ENCODE measurements at places on chromosomes 3 and 15. TPM values are rescaled to one million over a fixed set of nuclear protein-coding genes. Genes with fewer than 3 reads are reported as not detected.

GRCh38 chr3:116905794-116906193 is 196.2 kb downstream of the TUSC7 start:
- H3K27ac ChIP-seq: no peak overlapping the region
- H3K4me3 ChIP-seq: no peak overlapping the region
- H3K36me3 ChIP-seq: no peaks in the 10 kb centered on the region
- no peaks in the 10 kb centered on the region for H3K4me1 ChIP-seq
- DNase-seq: no peak
- H3K27me3 ChIP-seq: no peaks in the 10 kb centered on the region

DNA sequence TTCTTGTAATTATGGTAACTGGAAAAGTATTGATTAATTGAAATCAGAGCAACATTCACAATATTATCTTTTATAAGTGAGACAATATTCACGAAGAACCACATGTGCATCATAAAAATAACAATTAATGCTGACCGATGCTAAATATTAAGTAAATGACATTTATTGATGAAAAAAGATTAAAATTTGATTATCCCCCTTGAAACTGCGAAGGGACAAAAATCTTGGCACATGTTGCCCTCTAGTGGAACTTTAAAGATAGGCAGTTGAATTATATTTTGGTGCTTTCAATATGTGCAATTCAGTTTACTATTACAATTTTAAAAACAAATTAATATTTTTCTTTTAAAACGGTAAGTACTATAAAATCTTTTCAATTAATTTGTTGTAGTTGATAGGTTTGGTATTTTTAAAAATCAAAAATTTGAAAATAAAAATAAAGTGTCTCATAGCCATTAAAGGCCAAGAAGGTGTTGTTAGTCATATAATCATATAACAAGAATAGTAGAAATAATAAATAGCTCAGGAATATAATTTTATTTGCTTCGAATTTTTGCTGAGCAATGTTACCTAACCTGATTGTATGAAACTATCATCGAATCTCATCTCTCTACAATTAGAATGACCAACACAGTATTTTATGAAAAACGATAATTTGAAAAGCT is 270.2 kb downstream of the ROBO1 start:
- no peak for DNase-seq
- H3K4me1 ChIP-seq: no peaks in the 10 kb centered on the region
- no peak overlapping the region for H3K4me3 ChIP-seq
- no peak overlapping the region for H3K27ac ChIP-seq
- no peaks in the 10 kb centered on the region for H3K36me3 ChIP-seq

- no peak overlapping the region for H3K4me3 ChIP-seq
- no peak for DNase-seq
- no peak overlapping the region for H3K27ac ChIP-seq
- no peaks in the 10 kb centered on the region for H3K36me3 ChIP-seq
Measured at GRCh38 chr3:45777111-45777745, 19.1 kb downstream of the SLC6A20 start.

DNA sequence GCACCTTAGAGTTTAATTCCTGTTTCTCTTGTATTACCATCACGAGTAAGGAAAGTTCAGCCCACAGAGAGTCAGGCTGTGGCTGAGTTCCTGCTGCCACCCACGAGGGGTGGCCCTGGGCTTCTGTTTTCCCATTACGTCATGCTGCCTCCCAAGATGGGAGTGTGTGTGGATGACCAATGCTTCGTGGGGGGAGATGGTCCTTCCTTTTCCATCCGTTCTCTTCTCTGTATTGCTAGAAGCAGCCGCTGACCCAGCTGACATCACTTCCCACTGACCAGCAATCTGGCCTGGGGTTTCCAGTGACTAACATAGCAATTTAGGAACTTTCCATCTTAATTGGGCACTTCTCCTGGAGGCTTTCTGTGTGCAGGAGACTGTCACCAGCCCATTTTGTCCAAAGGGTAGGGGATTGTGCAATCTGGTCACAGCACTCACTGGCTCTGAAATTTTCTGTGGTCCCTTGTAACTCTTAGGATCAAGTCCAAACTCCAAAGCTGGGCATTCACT is 9.3 kb downstream of the IRAK2 start:
- no peak for DNase-seq
- no peak overlapping the region for H3K4me3 ChIP-seq
- no peaks in the 10 kb centered on the region for H3K36me3 ChIP-seq

- no peak for DNase-seq
- H3K27ac ChIP-seq: no peak overlapping the region
Measured at GRCh38 chr15:69666921-69667811, 214.5 kb downstream of the RPLP1 start.

DNA sequence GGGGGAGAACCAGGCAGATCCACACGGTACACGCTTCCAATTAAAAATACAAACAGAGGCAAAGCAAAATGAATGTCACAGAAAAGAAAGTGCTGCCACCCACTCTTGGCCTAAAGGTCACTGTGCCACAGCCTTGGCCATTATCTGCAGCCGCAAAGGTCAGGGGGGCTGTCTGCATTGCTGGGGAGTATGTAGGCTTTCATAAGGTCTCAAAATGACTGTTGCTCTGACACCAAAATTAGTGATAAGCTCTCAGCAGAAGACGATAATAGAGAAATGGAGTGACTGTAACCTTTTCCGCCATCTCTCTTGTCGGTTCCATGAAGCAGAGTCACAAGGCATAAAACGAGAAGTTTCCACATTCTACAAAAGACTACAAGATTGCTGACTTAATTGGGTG is 374.2 kb upstream of the ICE2 start:
- H3K36me3 ChIP-seq: no peaks in the 10 kb centered on the region
- H3K4me1 ChIP-seq: no peaks in the 10 kb centered on the region
- peaks cover 2% of the 10 kb centered on the region for H3K27me3 ChIP-seq
- DNase-seq: no peak
- no peak overlapping the region for H3K4me3 ChIP-seq
- H3K27ac ChIP-seq: no peak overlapping the region

- no peaks in the 10 kb centered on the region for H3K36me3 ChIP-seq
- H3K4me3 ChIP-seq: no peak overlapping the region
Measured at GRCh38 chr3:189360291-189360690, 188.5 kb downstream of the TPRG1 start.

DNA sequence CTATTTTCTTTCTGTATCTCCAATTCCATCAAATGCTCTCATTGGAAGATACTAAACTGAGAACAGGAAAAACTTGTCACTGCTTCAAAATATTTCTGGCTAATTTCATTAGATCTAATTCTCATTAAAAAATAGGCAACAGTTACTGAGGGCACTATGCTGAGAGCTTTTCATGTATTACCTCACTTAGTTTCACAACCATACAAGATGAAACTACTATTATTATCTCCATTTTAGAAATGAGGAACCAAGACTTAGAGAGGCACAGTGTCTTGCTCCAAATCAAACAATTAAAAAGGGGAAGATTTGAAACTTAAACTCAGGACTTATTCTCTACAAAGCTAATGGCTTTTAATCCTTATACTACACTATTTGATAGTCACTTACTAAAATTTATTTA is 7.2 kb upstream of the OTOL1 start:
- H3K36me3 ChIP-seq: no peaks in the 10 kb centered on the region
- H3K27me3 ChIP-seq: peaks cover 9% of the 10 kb centered on the region
- no peaks in the 10 kb centered on the region for H3K4me1 ChIP-seq

- no peak overlapping the region for H3K27ac ChIP-seq
- peak; percentile 54 for DNase-seq
- no peaks in the 10 kb centered on the region for H3K27me3 ChIP-seq
Measured at GRCh38 chr3:167684388-167684993, 30.7 kb upstream of the WDR49 start.

DNA sequence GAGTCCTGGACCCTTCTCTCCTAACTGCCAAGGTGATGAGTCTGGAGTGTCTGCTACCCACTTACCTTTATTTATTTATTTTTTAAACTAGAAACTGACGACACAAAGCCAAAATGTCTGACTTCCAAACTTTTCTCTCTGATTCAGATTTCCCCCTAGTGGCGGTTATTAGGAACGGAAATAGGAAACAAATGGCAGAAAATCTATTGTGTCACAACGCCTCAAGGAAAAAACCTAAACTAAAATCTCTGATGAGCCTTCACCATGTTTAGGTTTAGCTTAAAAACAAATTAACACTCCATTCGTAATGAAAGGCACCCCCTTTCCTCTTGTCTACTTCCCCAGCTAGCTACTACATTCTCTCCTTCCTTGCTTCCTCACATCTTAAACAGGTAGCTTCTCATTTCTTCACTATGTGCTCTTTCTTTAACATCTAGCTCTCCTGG is 94.0 kb upstream of the MEX3B start:
- H3K36me3 ChIP-seq: no peaks in the 10 kb centered on the region
- no peak overlapping the region for H3K27ac ChIP-seq
- no peak overlapping the region for H3K4me3 ChIP-seq
- H3K27me3 ChIP-seq: no peaks in the 10 kb centered on the region
- no peaks in the 10 kb centered on the region for H3K4me1 ChIP-seq

- no peak for DNase-seq
- no peaks in the 10 kb centered on the region for H3K36me3 ChIP-seq
- no peak overlapping the region for H3K4me3 ChIP-seq
- no peak overlapping the region for H3K27ac ChIP-seq
- peaks cover 5% of the 10 kb centered on the region for H3K27me3 ChIP-seq
Measured at GRCh38 chr3:10577486-10577885, 72.1 kb upstream of the ATP2B2 start.

DNA sequence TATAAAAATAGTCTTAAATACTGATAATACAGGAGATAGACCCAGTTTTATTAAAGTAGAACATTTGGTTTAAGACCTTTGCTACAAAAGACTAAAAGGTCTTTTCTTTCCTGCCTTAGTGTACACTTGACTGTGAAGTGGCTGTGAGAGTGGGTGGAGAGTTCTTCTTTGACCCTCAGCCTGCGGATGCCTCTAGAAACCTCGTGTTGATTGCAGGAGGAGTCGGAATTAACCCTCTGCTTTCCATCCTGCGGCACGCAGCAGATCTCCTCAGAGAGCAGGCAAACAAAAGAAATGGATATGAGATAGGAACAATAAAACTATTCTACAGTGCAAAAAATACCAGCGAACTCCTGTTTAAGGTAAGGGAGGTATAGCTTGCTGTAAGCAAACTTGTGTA is 36.5 kb downstream of the OXNAD1 start:
- no peak overlapping the region for H3K27ac ChIP-seq
- DNase-seq: no peak
- H3K4me1 ChIP-seq: no peaks in the 10 kb centered on the region
- H3K4me3 ChIP-seq: no peak overlapping the region

- no peaks in the 10 kb centered on the region for H3K36me3 ChIP-seq
- no peak overlapping the region for H3K27ac ChIP-seq
- no peak overlapping the region for H3K4me3 ChIP-seq
- no peaks in the 10 kb centered on the region for H3K27me3 ChIP-seq
Measured at GRCh38 chr3:101011136-101011535, 17.9 kb upstream of the ABI3BP start.

GRCh38 chr3:133466531-133467386 is 66.9 kb downstream of the BFSP2 start:
- peak overlapping the region; percentile 100 for H3K27ac ChIP-seq
- DNase-seq: no peak
- H3K36me3 ChIP-seq: no peaks in the 10 kb centered on the region
- no peaks in the 10 kb centered on the region for H3K27me3 ChIP-seq

DNA sequence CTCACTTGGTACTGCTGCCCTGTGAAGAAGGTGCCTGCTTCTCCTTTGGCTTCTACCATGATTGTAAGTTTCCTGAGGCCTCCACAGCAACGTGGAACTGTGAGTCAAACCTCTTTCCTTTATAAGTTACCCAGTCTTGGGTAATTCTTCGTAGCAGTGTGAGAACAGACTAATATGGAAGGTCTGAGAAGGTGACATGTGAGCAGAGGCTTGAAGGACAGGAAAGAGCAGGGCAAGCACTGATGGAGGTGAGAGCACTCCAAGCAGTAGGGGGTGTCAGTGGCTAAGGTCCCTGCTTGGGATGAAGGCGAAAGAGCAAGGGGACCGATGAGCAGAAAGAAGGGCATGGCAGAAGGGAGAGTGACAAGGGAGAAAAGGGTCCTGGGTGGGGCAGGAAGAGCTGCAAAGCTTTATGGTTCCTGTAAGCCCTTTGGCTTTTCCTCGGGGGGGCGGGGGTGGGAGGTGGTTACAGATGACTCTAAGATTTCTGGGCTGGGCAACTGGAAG is 3.5 kb downstream of the EIF4E3 start:
- DNase-seq: no peak
- H3K36me3 ChIP-seq: no peaks in the 10 kb centered on the region
- no peak overlapping the region for H3K27ac ChIP-seq
- no peak overlapping the region for H3K4me3 ChIP-seq
- peaks cover 17% of the 10 kb centered on the region for H3K27me3 ChIP-seq
- H3K4me1 ChIP-seq: no peaks in the 10 kb centered on the region

DNA sequence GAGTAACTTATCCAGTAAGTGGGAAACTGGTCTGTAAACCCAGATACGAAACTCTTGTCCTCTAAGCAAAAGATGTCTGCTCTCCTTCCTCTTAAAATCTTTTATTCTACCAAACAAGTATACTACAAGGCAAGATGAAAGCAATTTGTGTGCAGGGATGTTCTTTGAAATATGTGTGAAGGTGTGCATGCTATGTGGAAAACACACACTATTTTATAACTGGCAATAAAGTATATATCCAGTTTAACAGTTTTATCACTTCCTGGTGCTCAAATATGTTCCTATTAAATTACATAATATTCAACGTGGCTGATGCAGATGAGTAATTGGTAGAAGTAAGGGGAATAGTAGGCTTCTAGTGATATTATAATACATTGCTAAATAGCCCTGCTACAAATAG is 566.5 kb downstream of the ROBO2 start:
- no peak overlapping the region for H3K4me3 ChIP-seq
- H3K27me3 ChIP-seq: no peaks in the 10 kb centered on the region

DNA sequence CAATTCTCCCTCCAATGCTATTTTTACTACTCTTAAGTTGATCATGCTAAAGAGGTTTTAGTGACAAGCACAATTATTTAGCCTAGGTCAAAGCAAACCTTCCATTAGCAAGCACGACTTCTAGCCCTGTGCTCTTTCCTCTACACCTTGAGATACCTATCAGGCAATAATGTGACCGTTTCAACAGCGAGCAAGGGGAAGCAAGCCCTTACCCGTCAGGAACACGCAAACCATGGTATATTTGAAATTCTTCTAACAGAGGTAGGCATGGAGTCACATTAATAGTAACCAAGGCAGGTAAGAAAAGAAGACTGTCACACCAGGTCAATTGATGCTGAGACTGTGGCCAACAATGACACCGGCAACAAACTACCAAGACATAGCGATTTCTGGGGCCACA is 68.9 kb upstream of the VGLL4 start:
- H3K36me3 ChIP-seq: no peaks in the 10 kb centered on the region
- no peak for DNase-seq
- H3K4me3 ChIP-seq: no peak overlapping the region
- H3K27ac ChIP-seq: no peak overlapping the region
- H3K27me3 ChIP-seq: no peaks in the 10 kb centered on the region

Gene FOXB1
- total RNA-seq: 0.64 TPM

Gene ANKRD63
- total RNA-seq: 0.72 TPM

Gene FANCD2OS
- not detected for total RNA-seq

Gene IL12A
- not detected for total RNA-seq

Gene GOLGA6L10
- 3.5 TPM for total RNA-seq

Gene DLL4
- 0.31 TPM for total RNA-seq

Gene MORC1
- not detected for total RNA-seq

Gene PARP15
- 0.21 TPM for total RNA-seq

Gene IL1RAP
- 5.2 TPM for total RNA-seq

Gene AMIGO3
- 0.72 TPM for total RNA-seq
